PC-3 (cell line): ENCODE measurements at places on chromosomes 2 and 18. TPM values are rescaled to one million over a fixed set of nuclear protein-coding genes. Genes with fewer than 3 reads are reported as not detected.

- DNase-seq: peak; percentile 69
Measured at GRCh38 chr2:18883616-18884456, 294.5 kb upstream of the NT5C1B start.

GRCh38 chr18:10850840-10851239 is 298.5 kb downstream of the PIEZO2 start:
- no peak for DNase-seq

DNA sequence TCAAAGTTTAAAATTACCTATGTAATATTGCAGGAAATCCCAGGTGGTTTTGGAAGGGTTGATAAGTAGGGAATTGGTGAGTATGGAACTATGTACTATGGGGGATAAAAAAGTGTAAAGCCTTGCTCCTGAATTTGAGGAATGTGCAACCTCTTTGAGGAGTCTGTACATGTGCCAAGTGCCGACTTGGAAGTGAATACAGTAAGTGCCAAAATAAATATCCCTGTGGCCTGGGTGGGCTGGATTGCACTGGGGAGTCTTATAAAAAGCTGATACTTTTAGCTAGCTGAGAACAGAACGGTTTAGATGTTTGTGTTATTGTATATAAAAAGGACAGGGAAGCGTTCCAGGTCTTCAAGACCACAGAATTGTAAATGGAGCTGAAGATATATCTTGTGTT is 317.1 kb upstream of the LRRTM1 start:
- DNase-seq: no peak

DNA sequence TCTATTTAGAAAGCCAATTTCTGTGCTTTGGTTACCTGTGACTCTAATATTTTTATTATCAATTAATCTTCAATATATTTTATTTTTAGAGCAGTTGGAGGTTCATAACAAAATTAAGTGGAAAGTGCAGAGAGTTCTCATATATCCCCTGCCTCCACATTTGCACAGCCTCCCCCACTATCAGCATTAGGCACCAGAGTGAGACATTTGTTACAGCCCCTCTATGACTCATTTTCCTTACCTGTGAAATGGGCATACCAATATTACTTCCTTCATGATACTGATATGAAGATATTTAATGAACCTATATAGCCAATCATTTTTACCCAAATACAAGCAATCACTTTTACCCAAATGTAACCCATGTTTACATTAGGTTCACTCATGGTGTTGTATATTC is 34.0 kb upstream of the CYTIP start:
- DNase-seq: no peak

GRCh38 chr2:18525236-18525635 is 35.2 kb downstream of the RDH14 start:
- no peak for DNase-seq

GRCh38 chr18:67733088-67733487 is 216.6 kb upstream of the DSEL start:
- DNase-seq: peak; percentile 66

- no peak for DNase-seq
Measured at GRCh38 chr2:145771525-145771924, 1251.6 kb upstream of the ZEB2 start.

DNA sequence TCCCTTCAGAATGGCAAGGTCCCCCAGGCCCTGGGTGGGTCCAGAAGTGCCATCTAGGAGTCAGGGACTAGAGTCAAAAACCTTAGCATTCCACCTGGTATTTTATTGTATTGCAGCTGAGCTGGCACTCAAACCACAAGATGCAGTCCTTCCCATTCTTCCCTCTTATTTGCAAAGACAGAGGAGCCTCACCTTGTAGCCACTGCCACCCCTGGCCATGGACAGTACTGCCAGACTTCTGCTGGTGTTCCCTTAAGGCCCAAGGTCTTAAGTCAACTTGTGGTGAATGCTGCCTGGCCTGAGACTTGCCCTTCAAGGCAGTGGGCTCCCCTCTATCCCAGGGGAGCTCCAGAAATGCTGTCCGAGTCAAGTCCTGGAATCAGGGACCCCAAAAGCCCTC is 6.9 kb downstream of the UGT1A10 start:
- DNase-seq: peak; percentile 54

DNA sequence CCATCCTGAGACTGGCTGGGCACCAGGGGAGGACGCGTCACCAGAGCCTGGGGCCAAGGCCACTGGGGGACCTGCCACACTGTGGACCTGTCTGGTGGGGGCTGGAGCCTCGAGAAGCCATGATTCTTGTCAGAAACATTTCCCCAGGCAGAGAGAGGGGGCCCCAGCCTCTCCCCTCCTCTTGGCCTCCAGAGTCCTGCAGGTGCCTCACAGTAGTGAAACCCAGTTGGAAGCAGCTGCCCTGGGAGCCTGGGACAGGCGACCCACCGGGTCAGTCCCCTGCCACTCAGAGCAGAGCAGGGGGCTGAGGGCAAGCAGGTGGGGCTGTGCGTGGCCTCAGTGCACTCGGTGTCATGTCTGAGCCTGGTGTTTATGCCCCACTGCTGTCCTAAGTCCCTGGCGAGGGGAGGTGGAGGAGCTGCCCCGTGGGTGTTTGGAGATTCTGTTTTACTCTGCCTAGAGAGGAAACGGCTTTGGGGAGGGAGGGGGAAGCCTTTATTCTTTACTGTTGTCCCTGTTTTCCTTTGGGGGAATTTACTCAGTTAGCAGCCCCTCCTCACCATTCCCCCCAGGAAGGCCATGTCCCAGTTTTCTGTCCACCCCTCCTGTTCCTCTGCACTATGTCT is 7.7 kb downstream of the OXER1 start:
- DNase-seq: no peak

DNA sequence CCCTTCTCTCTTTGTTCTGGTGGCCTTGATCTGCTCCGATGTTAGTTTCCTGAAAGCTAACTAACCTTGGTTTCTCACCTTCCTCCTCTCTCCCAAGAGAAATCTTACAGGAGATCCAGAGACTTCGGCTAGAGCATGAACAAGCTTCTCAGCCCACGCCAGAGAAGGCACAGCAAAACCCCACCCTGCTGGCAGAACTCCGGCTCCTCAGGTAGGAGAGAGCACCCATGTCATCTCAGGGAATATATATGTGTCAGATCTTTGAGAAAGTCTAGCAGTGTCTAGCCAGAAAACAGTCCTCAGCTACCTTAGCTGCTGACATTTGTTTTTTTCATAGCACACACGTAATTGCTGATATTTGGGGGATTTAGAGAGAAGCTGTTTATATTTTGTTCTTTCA is 148.1 kb downstream of the DTNA start:
- no peak for DNase-seq

DNA sequence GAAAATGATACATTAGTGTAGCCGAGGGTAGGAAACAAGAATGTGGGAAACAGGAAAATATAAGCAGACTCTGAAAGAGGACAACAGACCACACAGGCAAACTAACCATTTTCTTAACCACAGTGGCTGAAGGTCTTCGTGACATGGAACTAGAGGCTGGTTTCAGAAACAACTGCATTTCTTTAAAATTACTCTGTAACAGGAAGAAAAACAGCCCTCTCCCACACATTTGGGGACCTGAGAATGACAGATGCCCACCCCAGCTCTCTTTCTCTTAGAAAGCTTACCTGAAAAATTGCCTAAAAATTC is 13.8 kb upstream of the SLC25A52 start:
- DNase-seq: no peak

- no peak for DNase-seq
Measured at GRCh38 chr2:25230198-25230947, 62.0 kb upstream of the POMC start.

DNA sequence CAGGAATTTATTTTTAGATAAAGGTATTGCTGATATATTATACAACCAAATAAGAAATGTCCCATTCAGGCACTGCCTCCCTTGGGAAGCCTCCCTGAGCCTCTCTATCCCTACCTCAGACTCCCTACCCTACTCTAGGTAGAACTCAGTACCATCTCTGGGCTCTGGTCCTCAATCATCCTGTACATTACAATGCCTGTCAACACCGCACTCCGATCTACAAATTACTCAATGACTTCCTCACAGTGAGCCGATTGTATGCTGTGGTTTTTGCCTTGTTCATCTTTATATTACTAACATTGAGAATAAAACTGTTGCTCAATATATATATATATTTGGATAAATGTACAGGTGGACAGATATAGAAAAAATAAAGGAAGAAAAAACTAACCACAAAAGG is 207.5 kb downstream of the STK39 start:
- no peak for DNase-seq

DNA sequence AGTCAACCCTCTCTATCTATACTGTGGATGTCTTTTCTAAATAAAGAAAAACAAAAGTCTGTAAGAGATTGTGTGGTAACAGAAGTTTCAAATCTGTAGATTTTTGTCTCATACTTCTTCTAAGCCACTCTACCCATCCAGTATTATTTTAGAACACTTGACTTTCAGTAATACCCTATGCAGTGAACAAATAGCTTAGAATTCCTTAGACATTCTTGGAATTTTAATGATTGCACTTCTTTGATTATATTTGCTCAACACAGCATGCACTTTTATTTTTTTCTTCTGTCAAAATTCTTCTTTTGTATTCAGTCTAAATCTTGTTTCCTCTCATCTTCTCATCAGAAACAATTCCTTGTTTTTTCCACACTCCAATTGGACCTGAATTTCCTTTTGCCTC is 1080.2 kb downstream of the SUCLG1 start:
- DNase-seq: no peak

- peak; percentile 33 for DNase-seq
Measured at GRCh38 chr2:84971510-84972206, 697 bp downstream of the KCMF1 start.

GRCh38 chr2:15858466-15858865 is 81.9 kb upstream of the MYCN start:
- DNase-seq: no peak

DNA sequence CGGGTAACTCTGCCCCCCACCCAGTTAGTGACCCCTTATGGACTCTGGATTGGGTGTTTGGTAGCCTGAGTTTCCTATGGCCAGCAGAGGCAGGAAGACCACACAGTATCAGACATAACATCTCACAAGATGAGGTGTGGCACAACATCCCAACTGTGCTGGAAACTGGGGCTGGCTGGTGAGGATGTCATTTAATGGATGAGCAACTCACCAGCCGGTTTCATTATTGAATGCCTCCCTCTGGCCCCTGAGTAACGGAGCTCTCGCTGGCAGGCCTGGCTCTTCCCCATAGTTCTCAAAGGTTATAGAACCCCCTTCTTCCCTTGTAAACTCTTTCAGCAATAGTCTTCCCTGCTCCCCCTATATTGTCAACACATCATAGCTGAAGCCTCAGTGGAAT is 195.0 kb downstream of the BCL11A start:
- no peak for DNase-seq

DNA sequence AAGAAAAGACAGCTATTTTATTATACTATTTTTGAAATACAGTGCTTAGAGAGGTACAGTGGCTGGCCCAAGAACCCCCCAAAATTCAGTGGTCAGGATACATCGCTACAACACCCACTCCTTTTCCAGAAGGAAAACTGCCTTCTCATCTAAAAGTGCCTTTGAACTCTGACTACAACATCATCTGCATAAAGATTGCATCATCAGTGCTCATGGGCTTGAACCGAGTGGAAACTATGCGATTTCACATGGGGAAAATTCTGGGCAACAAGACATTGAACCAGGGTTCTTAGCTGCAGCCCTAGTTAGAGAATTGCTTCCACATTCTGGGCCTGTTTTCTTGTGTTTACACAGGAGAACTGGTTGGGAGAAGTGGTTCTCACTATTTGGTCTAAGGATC is 294.6 kb upstream of the SLC14A2 start:
- no peak for DNase-seq

GRCh38 chr2:17915099-17915498 is 36.6 kb downstream of the KCNS3 start:
- no peak for DNase-seq

- no peak for DNase-seq
Measured at GRCh38 chr2:158346032-158346431, 110.5 kb downstream of the CCDC148 start.

DNA sequence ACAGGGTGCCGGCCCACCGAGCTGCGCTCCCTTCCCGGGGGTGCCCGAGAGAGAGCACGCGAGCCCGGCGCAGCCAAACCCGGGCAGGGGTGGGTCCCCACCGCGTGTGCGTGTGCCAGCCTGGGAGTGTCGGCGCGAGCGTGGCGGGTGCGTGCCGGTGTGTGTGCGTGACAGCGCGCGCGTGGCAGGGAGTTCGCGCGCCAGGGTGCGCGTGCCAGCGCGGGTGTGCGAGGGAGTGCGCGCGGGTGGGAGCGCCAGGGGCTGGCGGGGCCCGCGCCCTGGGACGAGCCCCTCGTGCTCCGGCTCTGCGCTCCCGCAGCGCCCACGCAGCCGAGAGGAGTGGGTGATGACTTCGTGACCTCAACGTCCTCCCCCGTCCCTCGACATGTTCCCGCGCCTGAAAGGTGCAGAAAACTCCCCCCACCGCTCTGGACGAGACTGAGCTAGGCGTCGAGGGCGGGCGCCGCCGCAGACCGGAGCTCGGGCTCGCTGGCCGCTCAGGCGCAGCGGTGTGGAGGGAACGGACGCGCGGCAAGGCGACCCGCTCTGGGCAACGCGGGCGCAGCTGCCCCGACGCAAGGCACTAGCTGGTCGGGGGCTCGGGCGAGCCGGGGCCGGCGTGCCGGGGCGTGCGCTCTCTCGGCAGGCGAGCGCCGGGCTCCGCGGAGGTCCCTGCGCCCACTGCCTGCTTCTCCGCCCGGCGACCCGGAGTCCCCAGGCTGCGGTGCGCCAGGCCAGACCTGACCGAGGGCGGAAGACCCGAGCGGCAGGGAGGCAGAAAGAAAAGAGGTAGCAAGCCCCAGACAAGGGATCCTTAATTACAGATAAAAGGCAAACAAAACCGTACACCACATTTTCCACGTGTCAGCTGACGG is 582.8 kb downstream of the ZEB2 start:
- no peak for DNase-seq

DNA sequence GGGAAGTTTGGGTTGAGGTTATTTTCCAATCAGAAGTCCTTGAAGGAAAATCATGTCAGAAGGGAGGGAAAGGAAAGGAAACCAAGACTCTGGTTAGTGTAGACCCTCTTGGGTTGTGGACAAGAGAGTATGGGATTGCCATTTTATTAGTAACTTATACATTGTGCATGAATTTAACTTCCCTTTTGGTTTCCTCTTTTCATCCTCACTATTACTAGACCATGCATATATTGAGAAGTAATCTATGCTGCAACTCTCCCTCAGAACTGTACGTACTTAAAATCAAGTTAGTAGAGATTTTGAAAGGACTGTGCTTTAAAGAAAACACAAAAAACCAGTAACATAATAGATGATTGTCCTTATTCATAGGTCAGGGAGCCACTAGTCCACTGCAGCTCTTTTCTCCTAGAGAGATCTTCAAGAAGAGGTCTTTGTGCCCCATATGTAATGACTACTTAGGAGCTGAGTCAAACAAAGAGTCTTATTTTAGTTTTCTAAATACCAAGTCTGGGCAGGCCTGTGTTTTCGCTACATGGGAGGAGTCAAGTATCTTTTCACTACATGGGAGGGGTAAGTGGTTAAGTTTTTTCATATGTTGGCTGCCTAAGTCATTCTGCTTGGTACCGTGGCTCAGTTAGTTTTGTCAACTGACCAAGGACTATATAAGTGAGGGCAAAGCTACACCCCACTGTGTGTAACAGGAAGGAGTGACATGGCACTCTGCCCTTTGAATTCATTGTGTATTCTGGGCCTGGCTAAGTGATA is 25.2 kb upstream of the FAM117B start:
- no peak for DNase-seq

Gene SKOR2
- total RNA-seq: not detected in 2 replicates

Gene UGT1A8
- 0.46 TPM in 1 of 2 replicates, not detected in the other for total RNA-seq

Gene CD207
- not detected in 2 replicates for total RNA-seq

Gene DYNC1I2
- 56.4 and 58.5 TPM in 2 replicates for total RNA-seq

Gene CCDC74B
- total RNA-seq: 8.6 and 9.8 TPM in 2 replicates

Gene UGT1A10
- 0.46 TPM in 1 of 2 replicates, not detected in the other for total RNA-seq

Gene CHRND
- total RNA-seq: not detected in 2 replicates

Gene HDAC4
- 8.5 and 20.0 TPM in 2 replicates for total RNA-seq

Gene TACR1
- total RNA-seq: not detected in 2 replicates

Gene TWIST2
- 4.4 and 5.8 TPM in 2 replicates for total RNA-seq

Gene CDCA7
- total RNA-seq: 29.3 and 36.4 TPM in 2 replicates

Gene FABP1
- not detected in 2 replicates for total RNA-seq

Gene FRZB
- total RNA-seq: 0.11 and 0.46 TPM in 2 replicates
